Frontal cortex (tissue), 4 donors: ENCODE measurements at places on chromosomes 4 and X. TPM values are rescaled to one million over a fixed set of nuclear protein-coding genes. Genes with fewer than 3 reads are reported as not detected.

DNA sequence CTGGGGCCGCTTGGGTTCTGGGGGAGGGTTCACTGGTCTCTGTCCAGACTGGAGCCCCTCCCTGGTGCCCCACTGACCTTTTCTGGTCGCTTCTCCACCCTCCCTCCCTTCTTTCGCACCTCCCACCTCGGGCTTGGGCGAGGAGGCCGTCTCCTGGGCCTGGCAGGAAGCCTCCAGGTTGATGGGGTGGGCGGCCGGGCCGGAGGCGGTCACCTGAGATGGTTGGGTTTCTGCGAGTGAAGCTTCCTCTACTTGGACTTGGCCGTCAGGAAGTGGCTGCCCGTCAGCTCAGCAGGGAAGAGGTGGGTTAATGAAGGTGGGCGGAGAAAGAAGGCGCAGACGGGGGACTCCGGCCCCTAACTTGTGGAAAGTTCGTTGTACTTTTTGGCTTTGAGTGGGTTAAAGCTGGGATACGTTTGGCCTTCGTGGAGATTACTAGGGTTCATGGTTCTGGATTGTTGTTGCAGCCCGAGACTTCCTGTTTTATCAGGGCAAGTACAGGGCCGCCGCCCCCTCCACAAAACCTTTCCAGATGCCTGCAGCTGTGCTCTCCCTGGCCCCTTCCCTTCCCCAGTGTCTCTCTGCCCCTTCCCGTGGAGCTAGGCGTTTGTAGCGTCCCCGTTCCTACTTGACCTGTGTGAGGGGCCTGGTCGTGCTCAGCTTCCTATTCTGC is 1.2 kb downstream of the AKAP17A start:
- peak; percentile 48 for DNase-seq

GRCh38 chr4:61086357-61086756 is 113.8 kb upstream of the ADGRL3 start:
- DNase-seq: no peak

Gene FAM114A1
- 9.4 TPM for total RNA-seq

GRCh38 chr4:67933755-67934154 is 29.5 kb downstream of the TMPRSS11A start:
- no peak for DNase-seq

- no peak for DNase-seq
These were observed 261.4 kb downstream of the DHX15 start for GRCh38 chr4:24322995-24323394.

DNA sequence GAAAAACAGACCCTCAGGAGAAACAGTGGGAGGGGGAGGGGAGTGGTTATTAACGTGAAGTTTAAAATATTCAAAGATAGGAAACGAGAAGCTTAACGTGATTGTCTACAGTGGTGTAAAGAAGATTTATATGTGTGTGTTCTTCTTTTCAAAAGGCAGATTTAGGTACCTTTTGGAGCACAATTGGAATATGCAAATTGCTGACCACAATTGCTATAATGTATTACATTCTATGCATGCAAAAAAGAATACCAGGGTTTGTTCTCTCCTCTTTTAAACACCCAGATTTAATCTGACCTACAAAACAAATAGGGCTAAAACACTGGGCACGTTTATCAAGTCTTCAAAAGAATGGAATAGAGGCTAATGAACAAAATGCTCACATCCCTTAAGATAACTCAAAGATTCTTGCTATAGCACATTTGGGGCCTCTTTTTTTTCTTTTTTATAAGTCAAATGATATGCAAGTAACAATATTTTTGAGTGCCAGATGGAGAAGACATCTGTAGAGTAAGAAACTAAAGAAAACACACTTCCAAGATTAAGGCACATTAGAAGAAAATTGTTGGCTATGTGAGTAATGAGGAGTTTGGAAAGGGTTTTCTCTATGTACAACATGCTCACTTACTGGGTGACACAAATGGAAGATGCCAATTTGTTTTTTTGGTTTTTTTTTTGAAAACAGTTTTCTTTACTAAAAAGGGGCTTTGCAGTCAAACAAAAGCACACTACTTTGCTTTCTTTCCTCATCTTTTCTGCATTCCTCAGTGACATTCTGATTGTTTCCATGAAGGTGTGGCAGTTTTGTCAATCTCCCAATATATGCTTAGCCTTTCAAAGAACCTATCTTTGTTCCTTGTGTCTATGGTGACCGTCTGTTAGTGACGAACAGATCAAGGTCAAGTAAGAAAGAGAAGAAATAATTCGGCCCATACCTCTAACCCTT is 240.3 kb downstream of the PALLD start:
- no peak for DNase-seq

DNA sequence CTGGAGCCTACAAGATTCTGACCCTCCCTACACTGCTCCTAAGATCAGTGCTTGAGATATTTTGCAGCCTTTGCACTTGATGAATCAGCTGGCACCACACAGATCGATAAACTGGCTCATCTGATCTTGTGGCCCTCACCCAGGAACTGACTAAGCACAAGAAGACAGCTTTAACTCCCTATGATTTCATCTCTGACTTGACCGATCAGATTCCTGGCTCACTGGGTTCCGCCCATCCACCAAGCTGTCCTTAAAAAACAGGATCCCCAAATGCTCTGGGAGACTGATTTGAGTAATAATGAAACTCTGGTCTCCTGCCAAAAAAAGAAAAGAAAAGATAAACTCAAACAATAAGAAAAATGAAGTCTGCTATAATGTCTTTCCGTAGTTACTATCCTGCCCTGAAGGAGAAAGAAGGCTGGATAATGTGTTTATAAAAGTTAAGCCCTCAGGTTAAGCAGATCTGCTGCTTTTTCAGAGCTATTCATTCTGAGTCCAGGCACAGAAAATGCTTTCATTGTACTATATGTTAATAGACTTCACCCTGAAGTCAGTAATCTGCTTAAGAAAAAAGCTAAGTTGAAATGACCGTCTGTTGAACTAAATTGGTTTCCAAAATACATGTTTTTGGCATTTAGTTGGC is 795.2 kb downstream of the TRIML1 start:
- no peak for DNase-seq

DNA sequence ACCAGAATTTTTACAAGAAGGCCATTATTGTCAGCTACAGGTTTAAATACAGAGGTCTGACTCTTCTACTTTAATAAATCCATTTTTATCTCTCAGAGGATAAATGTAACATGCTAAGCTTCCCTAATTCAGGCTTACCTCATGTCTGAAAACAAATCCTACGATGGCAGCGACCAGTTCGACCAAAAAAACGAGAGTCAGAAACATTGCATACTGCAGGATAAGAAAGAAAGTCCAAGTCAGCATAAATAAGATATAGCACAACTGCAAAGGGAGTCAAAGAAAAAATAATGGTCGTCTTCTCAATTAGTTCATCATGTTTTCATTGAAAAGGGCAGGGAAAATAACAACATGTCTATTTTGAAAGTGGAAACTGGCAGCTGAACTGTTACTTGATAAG is 1.6 kb downstream of the TSPAN6 start:
- no peak for DNase-seq

Gene OTC
- 0.41 TPM for total RNA-seq

Gene DUSP21
- total RNA-seq: not detected

GRCh38 chr4:7103031-7103606 is 35.3 kb upstream of the GRPEL1 start:
- peak; percentile 84 for DNase-seq

GRCh38 chrX:130637591-130637990 is 235.8 kb downstream of the RBMX2 start:
- DNase-seq: no peak

GRCh38 chr4:36152735-36153134 is 91.6 kb downstream of the ARAP2 start:
- no peak for DNase-seq
